ENCODE measurements at places on chromosomes 1 and 21.

GRCh38 chr1:202133001-202133400, 10.3 kb downstream of the GPR37L1 start:
- no peak for DNase-seq

GRCh38 chr21:26067836-26068594, 102.6 kb downstream of the APP start:
- DNase-seq = peak; percentile 5

DNA sequence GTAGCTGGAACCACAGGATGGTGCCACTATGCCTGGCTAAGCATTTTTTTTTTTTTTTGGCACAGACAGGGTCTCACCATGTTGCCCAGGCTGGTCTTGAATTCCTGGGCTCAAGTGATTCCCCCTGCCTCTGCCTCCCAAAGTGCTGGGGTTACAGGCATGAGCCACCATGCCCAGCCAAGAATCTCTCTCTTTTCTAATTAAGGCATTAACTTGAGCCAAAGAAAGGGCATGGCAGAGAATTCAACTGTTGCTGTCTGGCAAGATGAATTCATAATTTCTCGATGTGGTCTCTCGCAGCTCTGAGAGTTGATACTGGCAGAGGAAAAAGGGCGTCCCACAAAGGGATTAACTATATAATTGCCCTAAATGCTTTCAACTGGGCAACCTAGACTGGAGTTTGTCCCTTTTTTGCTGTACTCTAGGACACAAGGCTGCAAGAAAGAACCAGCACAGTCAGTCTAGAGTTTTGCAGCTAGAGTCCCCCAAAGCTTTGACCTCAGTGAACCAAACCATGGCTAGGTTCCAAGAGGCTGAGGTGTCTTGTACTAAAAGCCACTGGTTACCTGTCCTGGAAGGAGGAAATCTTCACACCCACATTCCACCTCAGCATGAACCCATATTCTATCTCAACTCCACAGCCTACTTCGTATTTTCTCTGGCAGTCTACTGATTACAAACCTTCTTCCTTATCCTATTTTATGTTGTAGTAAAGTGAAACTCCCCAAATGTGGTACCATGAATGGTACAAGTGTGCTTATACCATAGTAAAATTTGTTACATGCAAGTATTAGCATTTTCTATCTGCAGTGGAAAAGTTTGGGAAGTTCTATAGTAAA, 51.2 kb downstream of the OPTC start:
- DNase-seq = no peak

DNA sequence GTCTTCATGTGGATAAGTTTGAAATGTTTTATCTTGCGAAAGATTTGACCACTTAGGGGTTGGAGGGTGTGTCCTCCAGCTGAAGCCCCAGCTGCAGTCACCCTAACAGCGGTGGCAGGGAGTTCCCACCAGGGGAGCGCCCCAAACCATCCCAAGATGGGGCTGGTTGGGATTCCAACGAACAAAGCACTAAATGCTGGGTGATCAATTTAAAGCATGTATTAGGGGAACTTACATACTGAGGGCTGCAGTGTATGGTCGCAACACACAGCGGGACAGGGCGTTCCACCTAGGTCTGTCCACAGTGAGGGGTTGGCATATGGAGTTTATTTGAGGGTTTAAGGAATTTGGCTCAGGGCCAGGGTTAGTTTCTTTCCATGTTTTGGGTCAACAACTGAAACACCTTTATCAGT, 26.3 kb downstream of the SLC37A1 start:
- DNase-seq = peak; percentile 13

DNA sequence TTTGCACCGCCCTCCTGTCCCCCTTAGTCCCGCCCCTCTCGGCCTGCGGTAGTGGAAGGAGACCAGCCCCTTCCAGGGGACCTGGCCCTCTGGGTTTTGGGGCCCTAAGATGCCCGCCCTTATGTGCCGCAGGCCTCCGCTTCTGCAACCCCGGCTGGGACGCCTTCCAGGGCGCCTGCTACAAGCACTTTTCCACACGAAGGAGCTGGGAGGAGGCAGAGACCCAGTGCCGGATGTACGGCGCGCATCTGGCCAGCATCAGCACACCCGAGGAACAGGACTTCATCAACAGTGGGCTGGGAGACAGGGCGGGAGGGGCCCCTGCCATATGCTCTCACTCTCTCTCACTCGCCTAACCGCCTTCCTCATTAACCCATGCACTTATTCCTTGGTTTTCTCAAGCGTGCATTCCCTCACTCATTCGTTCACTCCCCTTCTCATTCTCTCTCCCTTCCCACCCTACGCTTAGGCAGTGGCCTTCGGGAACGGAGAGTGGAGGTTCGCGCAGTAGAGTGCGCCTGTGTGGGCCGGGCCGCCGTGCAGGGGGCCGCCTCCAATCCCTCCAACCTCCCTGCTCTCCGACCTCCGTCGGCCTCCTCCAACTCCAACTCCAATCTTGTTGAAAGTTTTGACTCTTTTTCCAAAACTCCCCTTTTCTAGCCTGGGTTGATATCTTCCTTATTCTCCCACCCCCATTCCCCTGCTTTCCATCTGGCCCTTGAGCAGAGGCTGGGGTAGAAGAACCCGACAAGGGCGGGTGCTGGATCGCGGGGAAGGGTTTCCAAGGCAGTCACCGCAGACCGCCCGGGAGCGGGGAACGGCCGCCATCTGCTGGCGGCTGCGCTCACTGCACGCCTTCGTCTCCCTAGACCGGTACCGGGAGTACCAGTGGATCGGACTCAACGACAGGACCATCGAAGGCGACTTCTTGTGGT, 15.2 kb downstream of the BCAN start:
- peak; percentile 47 for DNase-seq

DNA sequence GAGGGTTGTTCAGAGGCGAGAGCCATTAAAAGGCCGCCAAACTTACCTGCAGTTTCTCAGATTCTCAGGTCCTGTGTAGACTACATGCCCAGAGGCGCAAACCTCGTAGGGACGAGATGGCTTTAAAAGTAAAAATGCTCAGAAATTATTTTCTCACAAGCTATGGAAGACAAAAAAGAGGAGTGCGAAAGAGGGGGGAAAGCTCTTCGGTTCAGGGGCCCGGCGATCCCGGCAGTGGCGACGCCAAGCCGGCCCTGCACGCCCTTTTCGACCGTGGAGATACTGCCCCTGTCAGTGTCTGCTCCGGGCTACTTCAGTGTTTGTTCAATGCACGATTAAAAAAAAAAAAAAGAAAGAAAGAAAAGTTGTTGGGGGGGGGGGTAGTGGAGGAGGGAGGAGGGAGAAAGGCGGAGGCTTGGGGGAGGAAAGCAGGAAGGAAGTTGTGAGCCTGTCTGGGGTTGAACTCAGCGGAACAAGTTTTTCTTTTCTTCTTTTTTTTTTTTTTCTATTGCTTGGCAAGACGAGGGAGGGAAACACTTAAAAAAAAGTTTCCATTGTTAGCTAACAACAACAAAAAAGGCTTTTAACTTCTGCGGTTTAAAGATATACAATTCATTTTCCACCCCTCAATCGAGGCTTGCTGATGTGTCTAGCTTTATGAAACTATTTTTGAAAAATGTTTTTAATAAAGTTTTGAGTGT, at the start of gene ITPKB:
Gene ITPKB, minus strand, starts transcription at position 288 of the 701 bp plus-strand sequence. CDS start 1,824 bp downstream, outside the sequence.
- DNase-seq = peak; percentile 66

DNA sequence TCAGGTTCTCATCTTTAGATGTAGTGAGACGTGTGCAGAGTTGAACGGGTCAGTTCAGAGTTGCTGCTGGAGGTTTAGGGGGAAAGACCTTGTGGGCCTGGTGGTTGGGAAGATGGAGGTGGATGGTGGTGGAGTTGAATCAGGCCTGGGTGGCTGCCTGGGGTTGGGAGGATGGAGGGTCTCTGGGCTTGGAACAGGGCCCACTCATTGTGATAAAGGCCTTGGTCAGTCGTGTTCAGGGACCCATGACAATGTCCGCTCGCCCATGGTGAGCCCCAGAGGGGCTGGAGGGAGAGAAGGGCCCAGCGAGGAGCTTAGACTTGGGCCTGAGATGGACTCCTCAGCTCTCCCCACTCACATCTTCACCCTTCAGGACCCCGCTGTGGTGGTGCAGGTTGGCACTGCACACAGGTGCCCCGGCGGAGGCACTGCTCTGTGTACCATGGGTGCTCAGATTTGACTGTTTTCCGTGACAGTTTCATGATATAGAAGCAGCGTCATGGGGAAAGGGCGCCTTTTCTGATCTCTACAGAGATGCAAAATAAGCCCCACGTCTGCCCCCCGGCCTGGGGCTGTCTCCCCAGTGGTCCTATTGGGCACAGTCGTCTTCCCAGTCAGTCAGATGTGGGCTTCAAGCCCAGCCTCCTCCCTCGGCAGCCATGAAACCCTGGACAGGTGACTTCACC, 39.2 kb downstream of the DISP3 start:
- DNase-seq = no peak

DNA sequence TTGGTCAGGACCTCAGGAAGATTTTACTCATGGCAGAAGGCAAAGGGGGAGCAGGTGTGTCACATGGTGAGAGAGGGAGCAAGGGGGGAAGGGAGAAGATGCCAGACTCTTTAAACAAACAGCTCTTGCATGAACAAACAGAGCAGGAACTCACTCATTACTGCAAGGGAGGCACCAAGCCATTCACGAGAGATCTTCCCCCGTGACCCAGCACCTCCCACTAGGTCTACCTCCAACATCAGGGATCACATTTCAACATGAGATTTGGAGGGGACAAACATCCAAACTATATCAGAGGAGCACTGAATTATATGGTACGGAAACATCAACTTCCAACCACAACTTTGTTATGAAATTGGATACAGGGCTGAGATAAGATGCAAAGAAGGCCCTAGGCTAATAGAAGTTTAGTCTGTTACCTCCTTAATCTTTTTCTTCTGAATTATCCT, 164.9 kb downstream of the ST6GALNAC3 start:
- DNase-seq = no peak

Data from NCI-H1417 (cell line).